RPMI7951 (cell line): ENCODE measurements at places on chromosomes 3 and 15. TPM values are rescaled to one million over a fixed set of nuclear protein-coding genes. Genes with fewer than 3 reads are reported as not detected.

DNA sequence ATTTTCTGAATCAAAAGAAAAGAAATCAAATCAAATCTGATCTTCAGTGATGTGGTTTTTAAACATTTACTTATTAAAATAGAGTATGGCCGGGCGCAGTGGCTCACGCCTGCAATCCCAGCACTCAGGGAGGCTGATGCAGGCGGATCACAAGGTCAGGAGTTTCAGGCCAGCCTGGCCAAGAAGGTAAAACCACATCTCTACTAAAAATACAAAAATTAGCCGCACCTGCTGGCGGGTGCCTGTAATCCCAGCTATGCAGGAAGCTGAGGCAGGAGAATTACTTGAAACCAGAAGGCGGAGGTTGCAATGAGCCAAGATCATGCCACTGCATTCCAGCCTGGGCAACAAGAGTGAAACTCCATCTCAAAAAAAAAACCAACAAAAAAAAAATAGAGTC, 169.1 kb downstream of the ULK4 start:
- DNase-seq = no peak

The CCR9 gene
- not detected in 2 replicates for total RNA-seq

DNA sequence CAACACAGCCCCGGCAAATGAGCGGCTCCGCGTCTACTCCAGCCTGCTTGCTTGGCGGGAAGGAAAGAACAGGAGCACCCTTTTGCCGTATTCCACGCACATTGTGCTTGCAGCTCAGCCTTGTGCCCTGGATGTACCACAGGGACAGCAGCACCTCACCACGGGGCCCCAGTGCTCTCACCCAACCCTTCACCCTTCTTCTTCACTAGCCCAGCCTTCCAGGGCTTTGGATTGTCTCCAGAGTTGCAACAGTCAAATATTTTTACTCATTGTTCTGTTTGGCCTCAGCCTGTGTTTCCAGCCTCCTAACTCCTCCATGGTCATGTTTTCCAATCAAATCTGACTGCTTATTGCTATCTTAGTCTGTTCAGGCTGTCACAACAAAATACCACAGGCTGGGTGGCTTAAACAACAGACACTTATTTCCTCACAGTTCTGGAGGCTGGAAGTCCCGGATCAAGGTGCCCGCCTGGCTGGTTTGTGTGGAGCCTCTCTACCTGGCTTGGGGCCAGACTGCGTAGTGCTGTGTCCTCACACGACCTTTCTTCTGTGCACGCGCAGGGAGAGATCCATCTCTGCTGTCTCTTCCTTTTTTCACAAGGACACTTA, 79.2 kb upstream of the ABHD17C start:
- peak; percentile 89 for DNase-seq

GRCh38 chr3:23685541-23686258, 120.1 kb upstream of the UBE2E1 start:
- peak; percentile 100 for DNase-seq

The DNAJA4 gene
- total RNA-seq = 0.59 and 1.6 TPM in 2 replicates
